ENCODE measurements at places on chromosomes 2 and 18.

- DNase-seq, result no peak
These were observed 300.1 kb downstream of the NOL4 start for GRCh38 chr18:33924576-33924975.

DNA sequence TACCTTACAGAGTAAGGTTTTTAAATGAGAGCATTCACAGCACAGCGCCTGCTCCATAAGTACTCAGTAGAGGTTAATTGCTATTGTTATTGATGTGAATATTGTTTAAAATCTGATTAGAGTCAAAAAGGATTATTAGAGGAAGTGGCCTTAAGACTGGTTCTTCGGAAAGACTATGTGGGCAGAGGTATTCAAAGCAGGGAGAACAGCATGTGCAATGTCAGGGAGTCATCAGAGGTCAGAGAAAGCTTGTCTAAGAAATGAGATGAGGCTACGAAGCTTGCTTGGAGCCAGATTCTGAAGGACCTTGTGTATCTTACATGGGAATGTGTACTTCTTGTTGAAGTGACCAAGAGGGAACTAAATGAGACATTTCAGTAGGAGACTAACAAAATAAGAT lies 49.8 kb downstream of the PMS1 start:
- no peak for DNase-seq

GRCh38 chr18:35998967-35999366 lies 26.5 kb downstream of the RMP24 start:
- no peak for DNase-seq

DNA sequence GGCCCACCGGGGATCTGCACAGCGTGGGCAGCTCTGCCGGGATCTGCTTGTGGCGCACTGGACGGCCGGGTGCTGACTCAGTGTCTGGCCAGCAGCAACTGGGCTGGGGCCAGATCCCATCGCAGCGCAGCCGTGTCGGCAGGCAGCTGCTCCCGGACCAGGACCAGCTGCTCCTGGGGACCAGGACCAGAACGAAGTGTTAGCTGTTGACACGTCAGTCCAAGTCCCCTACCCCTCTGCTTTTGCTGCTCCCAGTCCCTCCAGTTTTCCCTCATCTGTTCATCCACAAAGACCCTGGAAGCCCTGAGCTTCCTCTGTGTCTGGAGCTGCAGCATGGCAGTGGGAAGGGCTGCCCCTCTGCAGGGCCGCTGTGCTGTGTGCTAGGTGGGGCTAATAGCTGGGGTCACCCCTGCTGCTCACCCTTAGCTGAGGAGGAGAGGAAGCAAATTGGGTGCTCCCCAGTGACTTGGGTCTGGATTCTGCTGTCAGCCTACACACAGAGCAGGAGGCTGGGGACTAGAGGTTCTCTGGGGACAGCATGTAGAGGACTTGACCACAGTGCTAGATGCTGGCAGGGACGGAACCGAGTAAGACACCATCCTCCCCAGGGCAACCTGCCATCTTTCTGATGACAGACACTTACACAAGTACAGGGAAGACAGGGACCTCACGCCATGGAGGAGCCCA lies 16.9 kb upstream of the KIF1A start:
- DNase-seq, result no peak

Data from iPS-NIHi11 (cell line).